ENCODE measurements at places on chromosomes 5 and 9.
A peak's percentile ranks its signal among the peaks of the same experiment; 100 is the strongest.

DNA sequence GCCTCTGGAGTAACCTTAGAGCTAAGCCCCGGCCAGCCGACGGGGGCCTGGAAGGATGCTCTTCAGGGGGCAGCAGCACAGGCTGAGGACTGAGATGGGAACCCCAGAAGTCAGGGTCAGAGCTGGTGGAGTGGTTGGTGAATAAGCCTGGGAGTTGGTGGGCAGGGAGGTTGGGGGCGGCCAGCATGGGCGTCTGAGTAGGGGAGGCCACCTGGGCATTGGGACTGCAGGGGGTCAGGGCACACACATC is 14.4 kb downstream of the NINJ1 start:
- DNase-seq: no peak

- DNase-seq: no peak
Measured at GRCh38 chr5:32172923-32173266, 1.2 kb downstream of the GOLPH3 start.

DNA sequence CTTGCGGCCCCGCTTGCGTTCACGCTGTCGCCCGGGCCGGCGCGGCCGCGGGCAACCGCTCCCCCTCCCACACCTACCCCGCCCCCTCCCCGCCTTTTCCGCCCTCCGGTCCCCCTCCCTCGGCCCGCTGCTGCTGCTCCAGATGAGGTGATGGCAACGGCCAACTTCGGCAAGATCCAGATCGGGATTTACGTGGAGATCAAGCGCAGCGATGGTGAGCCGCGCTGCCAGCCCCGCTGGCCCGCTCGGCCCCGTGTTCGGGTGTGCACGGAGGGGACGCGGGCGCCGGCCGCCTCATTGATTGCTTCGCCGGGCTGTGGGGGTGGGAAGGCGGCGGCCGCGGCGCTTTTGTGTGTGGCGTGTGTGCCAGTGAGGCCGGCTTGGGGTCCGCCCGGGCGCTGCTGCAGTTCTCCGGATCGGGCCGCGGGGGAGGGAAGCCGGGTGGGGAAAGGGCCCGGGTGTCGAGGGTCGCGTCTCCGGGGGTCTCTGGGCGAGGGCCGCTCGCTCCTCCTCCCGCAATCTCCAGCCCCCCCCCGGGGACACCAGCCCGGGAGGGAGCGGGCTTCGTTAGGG is 403 bp downstream of the KIF2A start:
- DNase-seq: peak; percentile 11

DNA sequence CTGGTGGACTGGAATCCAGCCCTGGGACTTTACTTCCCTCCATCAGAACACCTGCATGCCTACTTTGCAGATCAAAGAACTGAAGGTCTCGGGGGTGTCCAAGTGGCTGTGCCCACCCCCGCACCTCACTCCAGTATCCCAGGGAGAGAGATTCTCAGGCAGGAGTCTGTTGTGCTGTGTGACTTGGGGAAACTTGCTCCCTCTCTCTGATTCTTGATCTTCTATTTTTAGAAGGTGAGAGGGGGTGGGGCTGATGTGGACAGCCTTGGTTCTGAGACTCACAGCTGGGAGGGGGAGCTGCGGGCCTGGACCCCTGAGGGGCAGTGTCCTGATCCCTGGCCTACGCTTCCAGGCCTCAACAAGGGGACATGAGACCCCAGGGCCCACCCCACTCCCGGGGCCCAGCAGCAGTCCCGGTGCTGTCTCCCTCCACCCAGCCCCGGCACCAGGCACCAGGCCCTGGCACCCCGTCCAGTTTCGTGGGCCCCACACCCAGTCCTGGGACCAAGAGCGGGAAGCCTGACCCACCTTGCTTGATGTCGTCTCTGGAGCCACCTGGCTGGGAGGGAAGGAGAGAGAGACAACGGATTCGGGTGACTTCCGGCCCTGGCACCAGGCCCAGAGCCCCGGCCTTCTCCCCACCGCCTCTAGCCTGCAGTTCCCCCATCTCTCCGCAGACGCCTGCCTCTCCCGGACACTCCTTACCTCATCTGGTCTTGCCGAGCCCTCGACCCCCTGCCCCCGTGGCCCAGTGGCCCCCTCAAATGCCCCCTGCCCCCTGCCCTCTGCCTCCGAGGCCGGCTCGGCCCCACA is 74.0 kb upstream of the SPTLC1 start:
- DNase-seq: no peak

DNA sequence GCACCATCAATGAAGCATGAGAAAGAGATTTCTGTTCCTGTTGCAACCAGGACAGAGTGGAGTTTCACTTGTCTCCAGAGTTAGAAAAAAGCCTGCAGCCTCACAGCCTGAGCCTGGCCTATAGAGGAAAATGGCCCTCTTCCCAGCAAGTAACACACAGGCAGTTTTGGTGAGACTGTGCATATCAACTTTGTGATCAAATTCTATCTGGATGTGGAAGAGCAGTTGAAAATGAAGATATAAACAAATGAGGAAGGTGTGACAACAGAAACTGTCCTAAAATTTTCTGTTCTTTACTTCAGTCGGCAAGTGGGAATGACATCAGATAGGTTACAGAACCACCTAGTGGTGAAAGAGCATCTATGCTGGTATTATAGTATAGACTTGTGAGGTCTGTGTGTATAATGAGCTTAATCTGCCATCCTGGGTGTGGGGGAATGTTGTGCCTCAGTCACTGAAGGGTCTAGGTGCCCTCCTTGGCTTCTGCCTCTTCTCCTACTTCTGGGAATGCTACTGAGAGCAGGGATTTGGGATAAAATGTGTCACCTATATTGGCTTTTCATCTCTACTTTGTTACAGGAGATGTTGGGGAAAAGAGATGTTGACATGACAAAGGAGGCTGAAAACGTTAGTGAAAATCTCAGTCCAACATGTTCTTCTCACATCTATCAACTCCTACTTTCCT is 28.2 kb downstream of the YIPF5 start:
- no peak for DNase-seq

DNA sequence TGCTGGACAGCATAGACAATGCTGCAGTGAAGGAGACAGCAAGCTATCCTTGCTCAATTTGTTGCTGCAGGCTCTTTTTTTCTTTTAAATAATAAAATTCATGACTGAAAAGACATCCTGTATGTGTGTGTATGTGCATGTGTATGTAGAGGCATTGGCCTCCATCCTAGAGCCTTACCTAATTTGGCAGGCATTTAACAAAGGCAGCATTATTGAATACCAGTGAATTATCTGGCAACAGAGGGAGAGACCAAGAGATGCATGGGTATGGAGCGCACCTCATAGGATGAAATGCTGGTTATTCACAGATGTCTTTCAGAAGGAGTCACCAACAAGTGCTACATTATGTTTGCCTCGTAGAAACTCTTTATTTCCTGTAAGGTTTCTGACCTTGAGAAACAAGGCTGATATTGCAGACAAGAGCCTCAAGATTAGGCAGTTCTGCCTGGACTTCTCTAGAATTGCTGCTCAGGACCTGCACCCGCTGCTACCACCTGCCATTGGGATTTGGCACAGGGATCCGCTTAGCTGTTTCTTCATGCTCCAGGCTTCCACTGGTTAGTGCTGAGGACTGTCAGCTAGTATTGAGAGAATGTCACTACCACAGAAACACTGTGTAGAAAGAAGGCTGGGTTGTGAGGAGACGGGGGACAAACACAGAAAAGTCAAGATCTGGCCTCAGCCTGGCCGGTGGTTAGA is 247.7 kb upstream of the RFX3 start:
- no peak for DNase-seq

GRCh38 chr9:133321411-133321935 is 14.5 kb downstream of the SURF6 start:
- no peak for DNase-seq

DNA sequence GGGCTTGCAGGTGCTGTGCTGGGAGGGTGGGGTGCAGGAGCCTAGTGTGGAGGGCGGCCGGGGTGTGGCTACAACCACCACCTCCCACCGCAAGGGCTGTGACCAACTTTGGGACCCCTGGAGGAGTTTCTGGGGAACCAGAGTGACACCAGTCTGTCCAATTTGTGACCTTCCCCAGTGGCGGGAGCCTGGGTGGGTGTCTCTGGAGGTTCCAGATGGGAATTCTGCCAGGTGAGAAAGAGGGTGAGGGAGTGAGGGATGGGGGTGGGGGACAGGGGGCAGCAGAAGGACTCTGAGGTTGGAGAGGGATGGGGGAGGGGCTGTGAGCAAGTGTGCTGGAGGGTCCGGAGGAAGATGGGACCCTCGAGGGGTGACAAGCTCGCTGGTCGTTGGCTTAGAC is 4.2 kb upstream of the CACNA1B start:
- no peak for DNase-seq

DNA sequence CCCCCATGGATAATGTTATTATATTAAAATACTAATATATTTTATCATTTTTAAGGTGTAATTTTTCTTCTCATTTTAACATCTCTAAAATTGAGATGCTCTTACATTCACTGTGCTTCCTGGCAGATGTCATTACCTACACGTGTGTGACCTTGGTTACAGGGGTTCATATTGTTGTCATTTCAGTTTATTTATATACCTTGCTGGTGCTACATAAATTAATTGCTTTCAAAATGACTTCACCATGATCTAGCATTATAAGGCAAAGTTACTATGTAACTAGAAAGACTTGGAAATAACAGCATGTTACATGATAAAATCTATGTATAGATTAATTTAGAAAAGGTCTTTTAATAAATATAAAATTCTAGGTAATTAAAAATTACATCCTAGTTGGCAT is 60.9 kb downstream of the ARHGEF28 start:
- DNase-seq: no peak

GRCh38 chr5:123705741-123706140 is 193.8 kb downstream of the CSNK1G3 start:
- DNase-seq: no peak

DNA sequence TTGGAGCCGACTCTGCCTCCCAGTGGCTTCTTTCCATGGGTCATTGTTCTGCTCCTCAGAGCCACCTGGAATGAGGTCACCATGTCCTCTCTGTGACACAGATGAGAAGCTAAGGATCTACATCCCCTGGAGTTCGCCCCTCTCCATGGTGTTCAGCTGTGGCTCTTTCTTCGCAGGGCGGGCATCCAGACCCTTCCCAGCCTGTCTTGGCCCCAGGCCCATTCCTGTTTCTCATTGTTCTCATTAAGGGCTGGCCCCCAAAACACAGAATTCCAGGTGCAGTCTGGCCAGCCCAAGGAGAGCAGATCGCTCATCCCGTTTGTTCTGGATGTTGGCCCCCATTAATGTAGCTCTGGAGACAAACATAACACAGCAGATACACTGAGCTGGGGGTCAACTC is 66.4 kb upstream of the COL15A1 start:
- no peak for DNase-seq

- no peak for DNase-seq
Measured at GRCh38 chr5:104612005-104612404, 1049.4 kb upstream of the NUDT12 start.

- no peak for DNase-seq
Measured at GRCh38 chr5:103463261-103463660, 99.3 kb downstream of the NUDT12 start.

- DNase-seq: no peak
Measured at GRCh38 chr9:18396102-18396728, 77.7 kb upstream of the ADAMTSL1 start.

DNA sequence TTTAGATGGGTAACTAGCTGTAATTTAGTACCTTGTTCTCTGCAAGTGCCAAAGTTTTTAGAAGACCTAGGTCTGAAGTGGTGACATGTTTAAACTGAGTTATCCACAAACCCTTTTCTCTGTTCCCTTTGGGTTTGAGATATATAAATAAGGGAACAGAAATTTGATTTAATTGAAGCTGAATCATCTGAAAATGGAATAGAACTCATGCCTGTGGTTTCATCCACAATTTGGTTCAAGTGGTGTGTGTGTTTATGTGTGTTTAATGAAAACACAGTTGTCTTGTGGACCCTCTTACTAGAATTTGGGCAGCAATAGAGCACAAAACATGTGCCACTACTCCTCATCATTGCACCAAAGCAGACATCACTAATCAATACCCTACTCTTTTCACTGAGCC is 216.9 kb downstream of the GLIS3 start:
- no peak for DNase-seq

DNA sequence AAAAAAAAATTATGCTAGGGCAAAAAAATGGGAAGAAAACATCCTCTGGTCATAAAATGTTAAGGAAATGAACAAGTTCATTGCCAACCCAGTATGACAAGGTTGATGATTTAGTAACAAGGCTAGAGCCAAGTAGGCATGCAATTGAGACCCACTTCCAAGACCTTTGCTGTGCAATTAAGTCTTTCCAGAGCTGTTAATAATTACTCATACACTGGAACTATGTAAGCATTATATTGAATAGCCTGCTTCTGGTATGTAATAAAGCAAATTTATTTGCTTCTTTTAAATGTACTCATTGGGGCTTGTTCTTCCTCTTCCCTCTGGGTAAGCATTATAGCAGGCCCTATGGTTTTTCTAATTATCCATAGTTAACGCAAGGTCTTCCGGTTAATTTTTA is 32.5 kb upstream of the SNAPC3 start:
- DNase-seq: no peak

GRCh38 chr5:43320846-43321245 is 7.6 kb upstream of the HMGCS1 start:
- DNase-seq: no peak

- DNase-seq: no peak
Measured at GRCh38 chr9:31556667-31557463, 827.6 kb upstream of the ACO1 start.

- no peak for DNase-seq
Measured at GRCh38 chr9:95071450-95071849, 246.1 kb downstream of the FANCC start.

GRCh38 chr5:13212886-13213285 is 731.6 kb downstream of the DNAH5 start:
- DNase-seq: no peak

GRCh38 chr5:73327908-73328455 is 120.6 kb downstream of the FOXD1 start:
- DNase-seq: no peak

GRCh38 chr5:75389430-75389829 is 52.4 kb downstream of the HMGCR start:
- no peak for DNase-seq

DNA sequence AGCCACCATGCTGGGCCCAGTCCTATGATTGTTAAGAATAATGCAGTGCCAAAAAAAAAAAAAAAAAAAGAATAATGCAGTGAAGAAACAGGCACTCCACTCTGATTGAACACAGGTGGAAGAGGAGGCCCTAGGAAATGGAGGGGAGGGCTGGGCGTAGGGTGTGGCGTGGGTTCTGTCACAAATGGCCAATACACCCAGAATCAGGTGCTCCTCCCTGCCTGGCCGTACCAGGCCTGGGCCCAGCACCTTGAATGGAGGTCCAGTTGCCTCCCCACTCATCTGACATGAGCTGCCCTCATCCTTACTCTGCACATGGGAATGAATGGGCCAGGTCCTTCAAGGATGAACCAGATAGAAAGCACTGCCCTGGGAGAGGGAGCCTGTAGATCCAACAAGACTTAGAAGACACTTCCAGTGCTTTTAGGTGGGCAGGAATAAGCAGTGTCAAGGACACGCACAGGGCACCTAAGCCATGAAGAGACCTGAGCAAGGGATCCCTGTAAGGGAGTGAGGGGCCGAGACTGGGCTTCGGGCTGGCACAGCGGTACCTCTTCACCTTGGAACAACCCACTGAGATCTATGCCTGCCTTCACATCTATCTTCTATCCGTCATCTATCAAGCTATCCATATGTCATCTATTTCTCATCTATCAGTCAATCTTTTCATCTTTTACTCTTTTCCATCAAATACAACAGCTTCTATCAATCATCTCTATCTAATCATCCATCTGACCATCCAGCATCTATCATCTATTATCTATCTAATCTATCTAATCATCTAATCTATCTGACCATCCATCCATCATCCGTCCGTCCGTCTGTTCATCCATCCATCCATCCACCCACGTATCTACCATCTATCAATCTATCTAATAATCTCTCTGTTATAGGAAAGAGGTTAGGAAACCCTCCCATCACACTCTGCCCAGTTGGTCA is 15.9 kb downstream of the NINJ1 start:
- no peak for DNase-seq
